ENCODE measurements at places on chromosomes 6 and 20.

- DNase-seq: no peak
These were observed 130.0 kb downstream of the FOXC1 start for GRCh38 chr6:1739680-1740079.

- DNase-seq: no peak
These were observed 231.2 kb upstream of the ZFP64 start for GRCh38 chr20:52422574-52423336.

DNA sequence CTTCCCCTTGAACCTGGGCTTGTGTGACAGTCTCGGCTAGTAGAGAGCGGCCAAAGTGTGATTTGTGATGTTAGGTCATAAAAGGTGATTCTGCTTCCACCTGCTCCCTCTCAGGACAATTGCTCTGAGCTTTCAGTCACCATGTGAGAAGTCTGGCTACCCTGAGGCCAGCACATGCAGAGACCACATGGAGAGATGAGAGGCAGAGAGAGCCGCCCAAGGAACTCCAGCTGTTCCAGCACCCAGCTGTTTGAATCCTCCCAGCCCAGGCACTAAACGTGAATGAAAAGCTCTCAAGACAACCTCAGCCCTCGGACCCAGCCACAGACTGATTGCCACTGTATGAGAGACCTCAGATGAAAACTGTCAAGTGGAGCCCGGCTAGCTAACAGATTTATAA is 143.4 kb upstream of the EEF1E1 start:
- DNase-seq: no peak

DNA sequence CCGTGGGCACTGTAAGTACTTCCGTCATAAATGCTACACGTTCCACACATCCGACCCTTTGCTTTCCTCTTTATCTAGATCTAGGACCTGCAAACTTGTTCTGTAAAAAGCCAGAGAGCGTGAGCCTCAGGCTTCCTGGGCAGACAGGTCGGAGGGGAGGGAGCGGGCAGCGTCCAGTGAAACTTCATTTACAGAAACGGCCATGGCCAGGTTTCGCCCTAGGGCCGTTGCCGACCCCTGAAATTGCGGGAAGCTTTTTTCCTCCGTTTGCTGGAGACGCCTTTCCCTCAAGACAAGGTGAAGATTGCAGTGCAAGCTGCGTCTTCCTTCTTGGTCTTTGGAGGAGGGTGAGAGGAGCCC is 155.4 kb downstream of the DLL1 start:
- no peak for DNase-seq

DNA sequence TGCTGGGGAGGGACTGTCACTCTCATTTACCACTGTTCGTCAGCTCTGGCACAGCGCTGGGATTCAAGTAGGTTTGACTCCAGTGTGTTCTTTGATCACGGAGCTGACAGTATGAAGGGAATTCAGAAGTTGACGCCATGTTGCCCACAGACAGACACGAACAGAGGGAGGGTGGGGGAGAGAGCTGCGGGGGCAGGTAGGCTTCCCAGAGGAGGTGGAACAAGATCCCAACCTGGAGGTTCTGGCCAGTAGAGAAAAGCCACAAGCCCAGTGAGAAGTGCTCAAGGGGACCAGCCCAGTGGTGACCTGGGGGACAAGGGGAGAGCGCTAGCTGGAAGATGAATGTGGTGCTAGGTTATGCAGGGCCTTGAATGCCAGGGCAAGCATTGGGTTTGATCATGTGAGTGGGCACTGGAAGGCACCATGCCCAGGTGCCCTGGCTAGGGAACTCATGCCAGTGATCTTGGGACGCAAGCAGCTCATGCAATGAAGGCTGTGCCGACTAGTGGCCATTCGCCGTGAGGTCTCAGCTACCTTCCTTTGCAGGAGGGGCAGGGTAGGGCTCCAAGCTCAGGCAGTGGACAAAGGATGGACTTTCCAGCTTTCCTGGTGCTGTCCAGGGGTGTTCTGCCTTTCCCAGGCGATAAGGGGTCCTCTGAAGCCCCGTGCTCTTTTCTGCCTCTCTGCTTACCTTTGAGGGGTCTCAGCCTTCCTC is 50.4 kb upstream of the APCDD1L start:
- DNase-seq: no peak

GRCh38 chr6:28468056-28468455 is 24.8 kb upstream of the ZSCAN23 start:
- DNase-seq: no peak

- DNase-seq: no peak
These were observed 1.3 kb upstream of the DDR1 start for GRCh38 chr6:30882759-30883684.

DNA sequence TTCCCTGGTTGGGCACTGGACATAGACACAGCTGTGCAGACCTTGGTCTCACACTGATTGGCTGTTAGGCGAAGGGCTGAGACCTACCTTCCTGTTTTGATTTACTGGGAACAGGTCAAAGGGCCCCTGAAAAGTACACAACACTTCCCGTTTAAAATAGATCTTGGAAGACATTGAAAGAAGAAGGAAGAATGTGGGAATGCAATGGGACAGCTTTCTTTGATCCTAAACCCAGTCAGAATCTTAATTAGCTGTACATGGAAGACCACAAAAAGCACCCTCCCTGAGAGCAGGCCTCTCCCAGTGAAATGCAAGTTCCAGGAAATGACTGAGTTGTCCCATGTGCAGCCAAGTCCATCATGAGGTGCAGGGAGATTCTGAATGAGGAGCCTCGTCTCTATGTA is 83.6 kb upstream of the EXOC2 start:
- DNase-seq: no peak

- DNase-seq: no peak
These were observed 75.8 kb upstream of the TSHZ2 start for GRCh38 chr20:52896348-52896747.

- DNase-seq: no peak
These were observed 230.8 kb downstream of the FOXA2 start for GRCh38 chr20:22353586-22353985.

GRCh38 chr20:32227306-32227705 is 19.6 kb downstream of the POFUT1 start:
- no peak for DNase-seq

DNA sequence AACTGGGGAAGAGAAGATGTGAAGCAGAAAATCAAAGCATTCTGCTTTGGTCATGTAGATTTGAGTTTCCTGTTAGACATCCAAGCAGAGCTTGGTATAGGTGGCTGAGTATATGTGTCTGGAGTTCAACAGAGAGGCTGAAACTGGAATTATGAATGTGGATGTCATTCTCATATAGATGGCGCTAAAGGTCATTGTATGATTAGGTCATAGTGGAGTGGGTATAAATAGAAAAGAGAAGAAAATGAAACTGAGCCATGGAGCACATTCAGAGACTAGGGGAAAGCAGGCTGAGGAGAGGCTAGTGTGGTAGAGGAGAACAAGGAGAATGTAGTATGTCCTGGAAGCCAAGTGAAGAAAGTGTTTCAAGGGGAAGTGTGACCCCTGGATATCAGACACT is 295.6 kb upstream of the PLN start:
- no peak for DNase-seq

DNA sequence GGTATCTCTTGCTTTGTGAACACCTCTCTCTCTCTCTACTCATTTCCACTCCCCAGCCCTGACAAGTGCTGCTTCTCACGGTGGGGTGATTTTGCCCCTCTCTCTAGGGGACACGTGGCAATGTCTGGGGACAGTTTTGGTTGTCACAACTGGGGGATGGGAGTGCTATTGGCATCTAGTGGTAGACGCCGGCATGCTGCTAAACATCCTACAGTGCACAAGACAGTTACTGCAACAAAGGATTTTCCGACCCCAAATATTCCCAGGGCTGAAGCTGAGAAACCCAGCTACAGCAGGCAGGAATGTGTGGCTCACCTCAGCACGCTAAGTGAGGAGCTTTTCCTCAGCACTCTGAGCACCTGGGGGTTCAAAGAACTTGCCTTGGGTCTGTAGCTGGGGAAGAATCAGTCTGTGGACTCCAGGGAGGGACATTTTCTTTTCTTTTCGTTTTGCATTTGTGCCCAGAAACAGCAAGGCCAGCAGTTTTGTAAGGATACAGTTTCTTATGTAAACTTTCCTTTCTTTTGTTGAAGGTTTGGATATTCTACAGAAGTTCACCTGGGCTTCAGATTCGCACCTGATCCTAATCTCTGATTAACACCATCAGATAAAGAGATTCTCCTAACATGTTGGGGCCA is 246.9 kb upstream of the ZFP64 start:
- DNase-seq: no peak

- peak; percentile 90 for DNase-seq
These were observed 6.8 kb upstream of the MICA start for GRCh38 chr6:31396422-31397152.

GRCh38 chr6:154653385-154653784 is 79.8 kb upstream of the SCAF8 start:
- no peak for DNase-seq

DNA sequence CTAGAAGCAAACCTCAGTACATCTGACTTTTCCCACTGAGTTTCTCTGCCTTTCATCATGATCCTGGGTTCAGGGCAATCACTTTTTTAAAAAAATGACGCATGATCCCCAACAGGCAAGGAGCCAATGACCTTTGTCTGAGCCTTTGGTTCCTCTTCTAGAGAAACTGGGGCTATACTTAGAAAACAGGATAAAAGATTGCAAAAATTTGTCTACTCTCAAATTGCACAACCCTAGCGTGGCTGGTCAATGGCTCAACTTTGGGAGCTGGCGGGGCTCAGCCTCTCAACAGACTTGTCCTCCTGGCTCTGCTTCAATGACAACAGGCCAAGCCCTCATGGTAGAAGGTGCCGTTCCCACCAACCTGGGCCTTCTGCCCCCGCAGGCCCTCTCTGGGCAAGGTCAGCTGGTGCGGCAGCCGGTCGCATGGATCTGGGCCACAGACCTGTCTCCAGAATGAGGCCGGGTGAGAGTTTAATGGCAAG is 48.7 kb downstream of the PDYN start:
- DNase-seq: peak; percentile 66

DNA sequence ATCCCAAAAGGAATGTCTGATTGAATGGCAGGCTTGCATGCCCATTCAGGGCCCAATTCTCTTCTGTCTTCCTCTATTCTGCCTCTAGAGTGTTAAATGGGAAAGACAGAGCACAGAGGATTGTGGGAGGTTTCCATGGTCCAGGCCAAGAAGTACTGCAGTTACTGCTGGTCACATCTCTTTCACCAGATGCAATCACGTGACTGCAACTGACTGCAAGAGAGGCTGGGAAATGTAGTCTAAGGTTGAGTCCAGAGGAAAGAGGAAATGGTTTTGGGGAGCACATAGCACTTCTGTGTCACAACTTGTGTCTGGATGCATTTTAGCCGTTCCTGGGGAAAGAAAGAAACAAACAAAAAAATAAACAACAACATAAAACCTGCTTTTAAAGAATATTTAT is 336.4 kb upstream of the BTBD3 start:
- no peak for DNase-seq

DNA sequence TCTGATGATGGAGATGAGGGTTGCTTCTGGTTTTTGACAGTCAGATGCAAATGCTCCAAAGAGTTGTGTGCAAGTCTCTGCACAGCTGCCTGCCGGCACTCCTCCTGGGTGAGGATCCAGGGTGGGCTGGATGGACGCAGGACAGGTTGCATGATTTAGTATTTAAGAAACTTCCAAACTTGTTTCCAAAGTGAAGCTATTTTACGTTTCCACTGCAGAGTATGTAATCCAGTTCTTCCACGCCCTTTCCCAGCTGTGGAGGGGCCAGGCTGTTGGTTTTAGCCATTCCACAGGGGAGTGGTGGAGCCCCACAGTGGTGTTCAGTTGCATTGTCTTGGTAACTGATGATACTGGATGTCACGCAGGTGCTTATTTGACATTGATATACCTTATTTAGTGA is 157.3 kb downstream of the THBS2 start:
- no peak for DNase-seq
